ENCODE measurements at places on chromosomes 7 and 10.

DNA sequence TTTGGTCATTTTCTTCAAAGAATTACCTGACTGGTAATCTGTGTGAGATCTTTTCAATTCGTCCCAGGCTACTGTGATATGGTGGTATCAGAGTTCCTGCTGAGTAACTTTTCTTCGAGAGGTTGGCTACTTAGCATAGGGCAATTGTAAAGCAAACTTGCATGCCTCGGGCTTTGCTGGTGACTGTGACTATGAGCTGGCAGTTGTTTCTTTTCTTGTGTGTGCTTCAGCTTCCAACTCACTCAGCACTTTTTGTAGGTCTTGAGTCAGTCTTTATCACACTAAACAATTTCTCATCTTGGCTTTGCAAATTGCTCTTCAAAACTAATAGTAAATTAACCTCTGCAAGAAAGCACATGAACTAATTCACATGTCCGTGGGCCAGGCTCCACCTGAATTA, 44.3 kb downstream of the PRR15 start:
- no peak for DNase-seq

GRCh38 chr7:41232086-41232485, 470.8 kb downstream of the INHBA start:
- DNase-seq = no peak

GRCh38 chr7:490461-491291, 29.0 kb downstream of the PDGFA start:
- no peak for DNase-seq

- no peak for DNase-seq
These were observed 190.0 kb upstream of the KLF6 start for GRCh38 chr10:3975016-3975415.

GRCh38 chr7:139108266-139109187, 993 bp downstream of the ZC3HAV1 start:
- DNase-seq = peak; percentile 38

DNA sequence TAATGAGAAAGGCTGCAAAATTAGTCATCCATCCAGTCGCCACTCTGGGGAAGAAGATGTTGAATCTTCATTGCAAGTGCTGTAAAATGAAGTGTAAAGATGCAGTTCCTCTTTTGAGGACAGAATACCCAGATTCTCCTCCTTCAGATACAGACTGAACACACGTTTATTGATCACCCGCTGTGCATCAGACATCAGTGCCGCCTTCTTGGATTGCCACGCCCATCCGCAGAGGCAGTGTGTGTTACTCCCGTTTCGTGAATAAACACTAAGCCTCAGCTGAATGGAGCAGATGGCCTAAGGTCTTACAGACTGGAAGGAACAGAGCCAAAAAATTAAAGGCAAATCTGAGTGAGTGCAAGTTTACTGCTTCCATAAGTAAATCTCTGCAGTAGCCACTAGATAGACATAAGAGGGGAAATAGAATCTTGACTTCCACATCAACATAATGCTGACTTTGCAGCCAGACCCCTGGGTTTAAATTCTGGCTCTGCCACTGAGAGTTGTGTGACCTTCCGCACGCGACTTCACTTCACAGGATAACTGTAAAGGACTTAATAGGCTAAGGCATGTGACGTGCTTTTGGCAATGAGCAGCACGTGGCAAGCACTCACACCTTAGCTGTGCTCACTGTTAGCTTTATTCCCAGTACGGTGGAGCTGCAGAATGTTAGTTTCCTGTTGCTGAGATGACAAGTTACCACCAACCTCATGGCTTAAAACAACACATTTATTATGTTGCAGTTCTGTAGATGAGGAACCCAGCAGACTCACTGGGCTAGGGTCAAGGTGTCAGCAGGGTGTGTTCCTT, 285.9 kb downstream of the CELF2 start:
- no peak for DNase-seq

- DNase-seq = no peak
These were observed 103.7 kb downstream of the ZNF92 start for GRCh38 chr7:65477326-65477725.

DNA sequence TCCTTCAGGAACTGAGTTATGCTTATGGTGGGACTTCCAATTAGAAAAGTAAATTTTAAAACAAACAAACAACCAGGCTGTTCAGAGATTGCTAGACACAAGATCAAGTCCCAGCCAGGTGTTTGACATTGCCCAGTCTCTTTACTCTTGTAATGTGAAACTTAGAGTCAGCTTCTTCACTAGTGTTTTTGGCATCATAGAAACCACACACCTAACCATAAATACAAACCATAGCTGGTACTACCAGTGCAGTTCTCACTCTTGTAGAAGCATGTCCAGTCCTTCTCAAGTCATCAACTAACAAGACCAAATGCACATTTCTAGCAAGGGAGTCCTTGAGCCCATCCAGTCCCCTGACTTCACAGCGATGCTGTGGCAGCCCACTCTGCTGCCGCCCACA, 339.9 kb downstream of the GFRA1 start:
- no peak for DNase-seq

- peak; percentile 28 for DNase-seq
These were observed 115.8 kb downstream of the HTR7 start for GRCh38 chr10:90741926-90742565.

DNA sequence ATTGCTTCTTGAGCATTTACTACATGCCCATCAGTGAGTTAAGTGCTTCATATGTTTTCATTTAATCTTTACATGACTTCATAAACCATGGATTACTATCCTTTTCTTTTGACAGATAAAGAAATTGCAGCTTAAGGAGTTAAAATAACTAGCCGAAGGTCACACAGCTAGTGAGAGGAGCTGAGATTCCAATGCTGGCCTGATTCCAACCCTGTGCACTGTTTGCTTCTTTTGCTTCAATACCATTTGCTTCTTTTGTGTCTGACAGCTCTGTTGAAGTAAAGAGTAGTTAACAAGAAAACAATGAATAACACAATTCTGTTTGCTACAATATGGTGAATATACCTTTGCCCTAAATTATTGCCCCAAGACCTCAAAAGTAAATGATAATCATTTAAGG, 132.4 kb downstream of the GRM3 start:
- no peak for DNase-seq

DNA sequence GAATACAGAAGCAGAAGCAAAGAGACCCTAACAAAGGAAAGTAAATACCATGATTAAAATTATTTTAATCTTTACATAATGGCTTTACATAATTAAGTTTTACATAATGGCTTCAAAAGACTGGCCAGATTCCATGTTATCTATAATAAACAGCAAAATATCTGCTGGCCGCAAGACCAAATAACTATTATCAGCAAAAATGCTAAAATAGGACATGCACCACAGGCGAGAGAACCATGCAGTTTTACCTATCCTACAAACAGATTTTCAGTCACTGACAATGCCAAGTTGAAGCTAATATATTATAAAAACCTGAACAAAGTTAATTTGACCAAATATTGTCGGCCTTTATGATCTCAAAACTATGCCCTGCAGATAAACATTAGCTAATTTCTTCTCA, 34.2 kb upstream of the ANLN start:
- no peak for DNase-seq

GRCh38 chr10:71549766-71550533, 153.2 kb downstream of the CDH23 start:
- DNase-seq = no peak

DNA sequence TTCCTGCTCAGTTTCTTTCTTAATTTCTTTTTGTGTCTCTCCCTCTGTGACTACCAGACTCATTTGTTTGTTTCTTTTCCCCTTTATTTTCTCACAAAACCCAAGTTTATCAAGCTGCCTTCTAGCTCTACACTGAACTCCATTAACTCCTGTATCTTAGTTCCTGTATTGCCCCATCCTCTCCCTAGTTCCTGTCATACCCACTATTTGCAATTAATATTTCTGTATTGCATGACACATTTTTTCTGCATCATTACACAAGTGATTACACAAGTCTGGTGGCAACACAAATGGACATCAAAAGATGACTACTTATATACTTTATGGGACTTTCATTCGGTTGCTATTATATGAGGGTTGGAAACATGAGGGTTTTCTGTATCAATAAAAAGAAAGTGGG, 26.9 kb upstream of the OR9A4 start:
- DNase-seq = no peak

GRCh38 chr10:35752469-35753461, 110.7 kb upstream of the FZD8 start:
- no peak for DNase-seq

- no peak for DNase-seq
These were observed 21.2 kb upstream of the SLC16A12 start for GRCh38 chr10:89556600-89556999.

DNA sequence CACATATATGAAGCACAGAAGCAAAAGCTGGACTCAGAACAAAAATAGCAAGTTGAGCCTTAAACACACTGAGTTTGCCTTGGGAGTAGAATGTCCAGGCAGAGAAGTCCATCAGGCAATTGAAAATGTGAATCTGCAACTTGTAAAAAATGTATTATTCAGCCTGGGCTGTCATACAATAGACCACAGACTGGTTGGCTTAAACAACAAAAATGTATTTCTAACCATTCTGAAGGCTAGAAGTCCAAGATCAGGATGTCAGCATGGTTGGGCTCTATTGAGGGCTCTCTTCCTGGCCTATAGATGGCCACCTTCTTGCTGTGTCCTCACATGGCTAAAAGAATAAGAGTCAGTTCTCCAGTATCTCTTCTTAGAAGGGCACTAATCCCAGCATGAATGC, 76.5 kb upstream of the CAPZA2 start:
- no peak for DNase-seq

Data from dermis blood vessel endothelial cell (primary cell).